Left cardiac atrium (tissue), 4 donors: ENCODE measurements at places on chromosomes 6 and 20. TPM values are rescaled to one million over a fixed set of nuclear protein-coding genes. Genes with fewer than 3 reads are reported as not detected.

- no peak for DNase-seq
Observed at GRCh38 chr6:51479296-51479695, 608.1 kb downstream of the PKHD1 start.

DNA sequence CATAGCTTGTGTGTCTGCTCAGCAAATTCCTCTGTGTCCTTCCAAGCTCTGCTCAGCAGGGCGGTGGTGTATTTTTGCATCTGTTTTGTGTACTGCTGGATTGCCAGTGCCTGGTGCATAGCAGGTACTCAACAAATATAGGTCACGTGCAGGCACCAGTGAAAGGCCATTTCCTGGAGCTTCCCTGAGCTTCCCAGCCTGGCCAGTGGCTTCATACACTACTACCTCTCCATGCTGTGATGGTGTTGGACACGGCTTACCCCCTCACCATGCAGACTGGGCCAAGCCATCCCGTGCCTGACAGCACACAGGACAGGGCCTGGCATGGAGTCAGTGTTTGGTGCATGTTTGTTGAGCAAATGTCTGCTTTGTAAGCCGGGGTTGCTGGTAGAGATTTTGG, 7.7 kb upstream of the PHACTR3 start:
- DNase-seq = no peak

DNA sequence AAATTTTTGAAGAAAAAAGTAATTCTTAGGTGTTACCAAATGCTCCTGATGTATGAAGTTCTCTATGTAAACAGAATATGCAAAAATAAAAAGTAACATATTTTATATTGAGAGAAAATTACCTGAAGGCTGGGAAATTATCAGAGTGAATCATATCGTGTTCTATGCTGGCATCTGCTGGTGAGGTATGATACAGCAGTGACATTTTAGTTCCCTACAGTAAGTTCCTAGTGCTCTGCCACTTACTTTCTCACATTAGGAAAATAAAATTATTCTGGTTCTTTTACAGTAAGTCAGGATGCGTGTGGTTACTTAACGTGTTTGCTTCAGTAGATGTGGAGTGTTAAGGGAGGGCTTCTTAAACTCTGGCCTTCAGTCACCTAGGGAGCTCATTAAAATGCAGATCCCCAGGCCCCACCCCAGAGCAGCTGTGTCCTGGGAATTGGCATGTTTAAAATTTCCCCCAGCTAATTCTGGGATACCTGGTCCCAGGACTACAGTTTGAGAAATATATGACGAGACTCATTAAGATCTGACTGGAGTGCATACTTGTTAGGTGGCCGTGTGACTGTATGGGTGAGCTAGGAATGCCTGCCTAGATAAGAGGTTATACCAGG, 3.2 kb downstream of the ACTR5 start:
- DNase-seq = no peak

CLPSL1 gene
- total RNA-seq = not detected

ID4 gene
- 9.0 TPM for total RNA-seq

DNA sequence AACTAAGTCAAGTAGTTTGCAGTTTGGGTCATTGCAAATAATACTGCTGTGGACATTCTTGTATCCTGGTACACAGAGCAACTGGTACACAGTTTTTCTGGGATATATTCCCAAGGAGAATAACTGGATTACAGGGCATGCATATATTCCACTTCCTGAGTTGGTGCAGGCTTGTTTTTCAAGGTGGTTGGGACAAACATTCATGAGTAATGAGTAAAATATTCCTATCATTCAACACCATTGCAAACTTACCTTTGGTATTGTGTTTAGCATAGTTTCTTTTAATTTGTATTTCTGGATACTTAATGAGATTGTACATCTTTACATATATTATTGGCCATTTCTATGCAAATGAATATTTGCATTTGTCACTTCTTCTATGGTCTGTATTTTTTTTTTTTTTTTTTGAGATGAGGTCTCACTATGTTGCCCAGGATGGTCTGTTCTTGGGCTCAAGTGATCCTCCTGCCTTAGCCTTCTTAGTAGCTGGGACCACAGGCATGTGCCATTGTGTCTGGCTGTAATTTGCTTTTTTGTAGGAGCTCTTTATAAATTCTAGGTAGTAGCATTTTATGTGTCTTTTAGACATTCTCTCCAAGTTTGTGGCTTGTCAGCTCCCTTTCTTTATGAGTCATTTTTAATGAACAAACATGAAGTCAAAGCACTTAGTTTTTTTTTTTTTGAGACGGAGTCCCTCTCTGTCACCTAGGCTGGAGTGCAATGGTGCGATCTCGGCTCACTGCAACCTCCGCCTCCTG, 158.7 kb downstream of the SOX4 start:
- DNase-seq = no peak

HM13 gene
- total RNA-seq = 88.9 TPM

DNA sequence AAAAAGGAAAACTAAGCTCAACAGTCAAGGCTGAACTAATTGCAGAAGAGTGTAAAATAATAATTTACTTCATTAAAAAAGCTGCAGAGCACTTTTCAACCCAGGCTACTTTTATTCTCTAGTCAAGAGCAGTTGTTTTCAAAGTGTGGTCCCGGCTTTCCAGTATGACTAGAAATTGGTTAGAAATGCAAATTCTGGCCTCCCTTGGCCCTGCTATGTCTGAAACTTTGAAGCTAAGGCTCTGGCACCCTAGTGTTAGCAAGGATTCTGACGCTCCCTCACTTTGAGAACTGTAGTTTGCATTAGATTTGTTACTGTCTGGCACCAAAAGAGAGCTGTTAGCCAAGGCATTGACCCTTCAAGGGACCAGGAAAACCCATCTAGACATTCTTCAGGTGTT, 9.5 kb upstream of the NXT1 start:
- DNase-seq = no peak

DEFB124 gene
- total RNA-seq = 0.44 TPM

GGTLC1 gene
- not detected for total RNA-seq

DNA sequence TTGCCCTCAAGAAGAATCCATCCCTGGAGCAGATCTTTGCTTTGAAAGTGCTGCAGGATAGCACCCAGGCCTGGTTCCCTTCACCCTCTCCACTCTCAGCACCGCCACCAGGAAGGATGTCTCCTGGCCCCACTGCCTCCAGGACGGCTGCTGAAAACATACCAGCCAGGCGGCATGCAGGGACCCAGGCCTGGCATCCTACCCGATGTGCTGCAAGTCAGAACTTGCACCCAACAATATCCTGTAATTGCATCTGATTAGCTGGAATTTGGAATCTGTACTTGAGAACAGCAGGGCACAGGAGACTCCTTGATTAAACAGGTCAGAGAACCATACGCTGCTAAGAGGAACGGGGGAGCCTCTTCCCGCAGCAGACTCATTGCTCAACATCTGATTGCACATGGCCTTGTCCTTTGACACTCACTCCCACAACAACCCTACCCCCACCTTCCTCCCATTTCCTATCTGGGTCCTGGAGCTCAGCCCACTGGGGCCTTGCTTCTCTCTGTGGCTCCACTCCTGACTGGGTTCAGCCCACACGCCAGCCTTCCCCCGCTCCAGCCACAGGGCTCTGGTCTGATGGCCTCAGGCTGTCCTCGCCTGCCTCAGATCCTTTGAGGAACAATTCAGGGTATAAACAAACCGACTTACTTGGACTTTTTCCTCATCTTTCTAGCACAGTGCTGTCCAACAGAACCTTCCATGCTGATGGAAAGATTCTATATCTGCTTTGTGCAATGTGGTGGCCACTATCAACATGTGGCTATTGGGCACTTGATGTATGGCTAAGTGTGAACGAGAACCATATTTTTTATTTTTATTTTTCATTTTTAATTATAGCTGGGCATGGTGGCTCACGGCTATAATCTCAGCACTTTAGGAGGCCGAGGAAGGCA, 78.0 kb downstream of the FGD2 start:
- peak; percentile 83 for DNase-seq

DNA sequence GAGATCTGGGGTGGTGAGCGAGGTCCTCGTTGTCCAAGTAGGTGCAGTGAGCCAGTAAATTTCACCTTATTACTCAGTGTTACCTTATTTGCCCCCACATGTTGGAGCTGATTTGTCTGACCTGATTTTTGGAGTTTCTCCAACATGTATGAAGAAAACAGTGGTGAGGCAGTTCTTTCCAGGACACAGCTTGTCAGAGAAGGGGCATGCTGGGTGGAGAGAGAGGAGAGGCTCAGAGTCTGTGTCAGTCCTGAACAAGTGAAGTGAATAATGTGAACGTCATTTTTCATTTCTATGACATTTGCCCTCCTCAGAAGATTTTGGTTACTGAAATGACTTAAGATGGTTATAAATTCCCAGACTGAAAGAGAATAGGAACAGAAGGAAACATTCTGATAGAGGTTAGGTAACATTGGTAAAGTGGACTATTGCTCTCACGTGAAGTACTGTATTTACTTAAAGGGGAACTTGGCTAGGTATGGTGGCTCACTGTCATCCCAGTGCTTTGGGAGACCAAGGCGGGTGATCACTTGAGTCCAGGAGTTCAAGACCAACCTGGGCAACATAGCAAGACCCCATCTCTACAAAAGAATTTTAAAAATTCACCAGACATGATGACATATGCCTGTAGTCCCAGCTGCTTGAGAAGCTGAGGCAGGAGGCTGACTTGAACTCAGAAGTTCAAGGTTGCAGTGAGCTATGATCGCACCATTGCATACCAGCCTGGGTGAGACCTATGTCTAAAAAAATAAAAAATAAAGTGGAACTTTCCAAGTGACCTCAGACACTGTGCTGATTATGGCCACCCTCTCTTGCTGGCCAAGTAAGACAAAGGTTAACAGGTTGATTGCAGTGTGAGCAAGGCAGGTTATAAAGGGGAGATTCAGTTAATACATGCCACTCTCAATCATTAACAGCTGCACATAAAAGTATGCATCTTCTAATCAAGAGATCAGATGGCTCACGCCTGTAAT, 184.3 kb downstream of the EDN1 start:
- no peak for DNase-seq

THEMIS gene
- 0.63 TPM for total RNA-seq

- no peak for DNase-seq
Observed at GRCh38 chr20:33815671-33816070, 4.5 kb downstream of the CHMP4B start.

C20orf141 gene
- total RNA-seq = not detected

- no peak for DNase-seq
Observed at GRCh38 chr20:58428364-58428763, 39.3 kb downstream of the VAPB start.
